ENCODE measurements at places on chromosomes 5 and 9.

- DNase-seq: no peak
Observed at GRCh38 chr5:154352960-154353548, 92.7 kb upstream of the SAP30L start.

- no peak for DNase-seq
Observed at GRCh38 chr9:86679909-86680308, 267.4 kb downstream of the GAS1 start.

GRCh38 chr5:58048185-58048925 is 411.5 kb downstream of the PLK2 start:
- DNase-seq: no peak

- DNase-seq: no peak
Observed at GRCh38 chr9:133167769-133168168, 4.1 kb upstream of the GBGT1 start.

GRCh38 chr9:124212381-124213050 is 45.2 kb upstream of the NEK6 start:
- DNase-seq: peak; percentile 60

DNA sequence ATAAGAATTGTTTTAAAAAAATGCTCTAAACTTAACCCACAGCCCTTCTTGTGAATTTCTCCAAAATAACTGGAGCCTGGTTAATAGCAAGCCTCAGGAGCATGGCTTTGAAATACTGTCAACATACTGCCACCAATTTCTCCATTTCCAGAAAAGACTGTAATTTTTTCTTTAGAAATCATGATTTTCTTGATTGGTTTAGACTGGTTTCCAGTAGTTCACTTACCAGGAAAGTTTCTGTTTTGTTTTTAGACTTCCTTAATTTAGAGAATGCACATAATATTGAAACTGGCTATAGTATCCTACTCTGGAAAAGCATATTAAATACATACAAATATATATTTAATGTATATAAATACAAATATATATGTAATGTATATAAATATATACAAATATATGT is 4.5 kb upstream of the CD274 start:
- DNase-seq: no peak

DNA sequence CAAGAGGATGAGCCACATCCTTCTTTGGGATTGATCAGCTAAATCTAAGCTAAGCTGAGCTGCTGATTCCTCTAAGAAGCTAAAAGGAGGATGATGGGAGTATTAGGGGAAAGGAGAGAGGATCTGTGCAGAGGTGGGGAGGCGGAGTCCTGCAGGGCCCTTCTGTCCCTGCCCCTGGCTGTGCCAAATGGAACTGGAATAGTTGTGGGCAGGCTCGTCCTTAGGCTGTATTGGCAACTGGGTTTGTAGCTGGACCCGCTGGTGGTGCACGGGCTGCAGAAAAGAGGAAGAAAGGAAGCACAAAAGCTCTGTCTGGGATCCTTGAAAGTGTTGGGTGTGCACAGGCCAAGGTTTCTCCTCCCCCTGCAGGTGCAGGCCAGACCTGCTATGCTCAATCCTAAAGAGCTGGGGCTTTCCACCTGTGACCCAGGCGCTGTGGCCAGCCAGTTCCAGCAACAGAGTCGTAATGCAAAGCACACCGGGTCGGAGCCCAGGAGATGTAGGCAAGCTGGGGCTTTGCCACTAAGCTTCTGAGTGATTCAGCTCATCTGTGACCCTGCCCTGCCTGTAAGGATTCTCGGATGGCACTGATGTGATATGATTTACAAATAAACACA is 9.8 kb downstream of the CLTB start:
- DNase-seq: peak; percentile 68

DNA sequence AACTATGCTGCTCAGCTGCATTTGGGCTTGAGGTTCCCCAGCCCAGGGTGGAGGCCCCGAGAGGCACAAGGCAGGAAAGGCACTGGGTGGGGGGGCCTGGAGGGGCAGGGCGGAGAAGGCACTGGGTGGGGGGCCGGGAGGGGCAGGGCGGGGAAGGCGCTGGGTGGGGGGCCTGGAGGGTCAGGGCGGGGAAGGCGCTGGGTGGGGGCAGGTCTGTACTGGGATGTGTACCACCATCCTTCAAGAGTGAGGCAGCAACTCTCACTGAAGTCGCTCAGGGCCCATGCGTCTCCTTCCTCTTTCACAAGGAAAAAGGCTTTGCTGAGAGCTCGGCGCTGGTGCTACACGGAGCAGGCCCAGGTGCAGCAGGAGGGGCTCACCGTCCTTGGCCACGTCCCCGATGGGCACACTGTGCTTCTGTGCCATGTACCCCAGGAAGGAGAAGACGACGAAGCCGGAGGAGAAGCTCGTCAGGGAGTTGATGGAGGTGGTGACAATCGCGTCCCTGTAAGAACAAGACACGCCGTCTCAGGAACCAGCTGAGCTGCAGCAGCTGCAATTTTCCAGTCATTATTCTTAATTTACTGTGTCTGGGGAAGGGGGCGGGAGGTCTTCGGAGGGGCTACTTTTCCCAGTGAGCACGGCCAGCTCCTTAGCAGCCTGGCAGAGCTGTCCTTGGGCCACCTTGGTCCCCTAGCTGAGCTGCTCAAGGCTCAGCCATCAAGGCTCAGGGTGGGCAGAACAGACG is 30.8 kb downstream of the SLC6A3 start:
- no peak for DNase-seq

- DNase-seq: no peak
Observed at GRCh38 chr5:173515526-173515925, 100.9 kb downstream of the BOD1 start.

- no peak for DNase-seq
Observed at GRCh38 chr5:172166030-172166826, 21.8 kb downstream of the STK10 start.

DNA sequence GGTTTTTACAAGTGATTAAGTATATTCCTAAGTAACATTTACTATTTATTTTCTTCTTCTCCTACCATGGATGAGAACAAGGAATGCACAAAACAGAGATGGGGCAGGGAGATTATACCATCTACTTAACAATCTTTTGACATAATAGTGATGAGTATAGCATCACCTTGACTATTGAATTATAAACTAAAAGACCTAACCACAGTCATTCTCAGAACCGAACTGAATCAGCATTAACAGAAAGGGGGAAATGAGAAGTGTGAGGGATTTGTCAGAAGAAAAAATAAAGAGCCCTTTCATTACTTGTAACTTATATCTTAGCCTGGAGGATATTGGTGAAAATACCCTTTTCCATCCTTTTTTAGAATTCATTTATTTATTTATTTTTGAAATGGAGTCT is 21.9 kb downstream of the OR2Y1 start:
- DNase-seq: no peak

GRCh38 chr9:98485706-98486105 is 223.0 kb downstream of the GABBR2 start:
- DNase-seq: no peak

GRCh38 chr9:117465706-117466105 is 50.8 kb upstream of the ASTN2 start:
- no peak for DNase-seq

DNA sequence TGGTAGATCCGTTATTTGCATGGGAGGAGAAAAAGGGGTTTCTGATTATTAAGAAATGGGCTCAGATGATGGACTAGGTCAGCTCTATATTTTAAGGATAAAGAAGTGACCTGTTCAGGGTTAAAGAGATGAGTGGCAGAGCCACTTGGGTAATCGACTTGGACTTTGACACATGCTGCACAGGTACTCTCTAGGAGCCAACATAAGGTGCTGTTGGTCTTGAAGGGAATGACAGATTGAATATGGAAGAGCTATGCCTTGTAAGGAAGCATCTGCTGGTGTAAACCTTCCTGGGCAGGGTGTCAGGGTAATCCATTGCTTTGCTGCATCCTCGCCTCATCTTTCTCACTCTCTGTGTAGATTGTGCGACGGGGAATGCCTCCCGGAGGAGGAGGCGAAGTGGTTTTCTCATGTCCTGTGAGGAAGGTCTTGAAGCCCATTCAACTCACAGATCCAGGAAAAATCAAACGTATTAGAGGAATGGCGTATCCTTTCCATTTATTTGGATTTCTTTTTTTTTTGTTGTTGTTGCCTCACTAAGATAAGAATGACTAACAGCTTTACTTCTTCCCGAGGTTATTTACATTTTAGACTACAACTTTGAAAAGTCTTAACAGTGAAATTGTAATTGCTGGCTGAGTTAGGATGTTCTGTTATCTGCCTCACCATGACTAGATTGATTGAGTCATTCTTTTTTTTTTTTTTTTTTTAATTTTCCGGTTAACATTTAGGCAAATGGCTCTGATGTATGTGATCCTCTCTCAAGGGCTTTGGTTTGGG is 41.2 kb downstream of the RCL1 start:
- DNase-seq: no peak

DNA sequence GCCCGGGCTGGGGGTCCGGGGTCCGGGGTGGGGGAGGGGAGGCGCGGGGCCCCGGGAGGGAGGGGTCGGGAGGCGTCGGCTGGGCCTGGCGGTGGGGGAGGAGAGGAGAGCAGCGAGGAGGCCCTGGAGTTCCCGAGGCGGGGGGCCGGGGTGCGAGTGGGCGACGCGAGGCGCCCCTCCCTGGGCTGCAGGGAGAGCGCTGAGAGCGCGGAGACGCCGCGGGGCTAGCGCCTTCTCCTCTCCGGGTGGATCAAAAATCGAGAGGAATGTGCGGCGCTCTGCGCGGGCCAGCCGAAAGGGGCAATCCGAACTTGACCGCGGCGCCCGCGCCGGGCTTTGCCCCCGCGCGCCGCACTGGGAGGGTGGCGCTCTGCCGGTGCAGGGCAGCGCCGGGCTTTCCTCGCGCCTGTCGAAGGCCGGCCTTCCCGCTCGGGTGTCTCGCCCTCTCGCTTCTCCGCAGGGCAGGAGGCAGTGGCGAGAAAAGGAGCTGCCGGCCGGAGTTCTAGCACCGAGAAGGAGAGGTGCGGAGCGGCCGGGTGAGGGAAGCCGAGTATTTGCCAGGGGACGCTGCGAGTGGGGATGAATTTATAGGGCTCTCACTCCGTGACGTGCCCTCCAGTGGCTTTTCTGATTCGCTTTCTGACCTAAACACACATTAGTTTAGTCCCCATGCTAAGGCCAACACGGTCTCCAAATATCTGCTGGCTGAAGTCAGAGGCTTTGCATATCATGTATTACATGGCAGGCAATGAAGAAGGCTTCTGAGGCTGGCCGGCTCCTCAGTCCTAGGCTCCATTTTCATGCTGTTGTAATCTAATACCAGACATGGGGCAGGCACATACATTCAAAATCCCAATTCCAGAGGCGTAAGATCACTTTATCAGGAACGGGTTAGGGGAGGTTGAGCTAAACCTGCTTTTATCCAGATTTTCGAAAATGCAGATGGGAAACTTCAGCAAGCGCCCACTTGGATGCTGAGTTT is 503 bp upstream of the GDNF start:
- DNase-seq: no peak

- DNase-seq: no peak
Observed at GRCh38 chr5:59423021-59423420, 470.5 kb downstream of the PDE4D start.

DNA sequence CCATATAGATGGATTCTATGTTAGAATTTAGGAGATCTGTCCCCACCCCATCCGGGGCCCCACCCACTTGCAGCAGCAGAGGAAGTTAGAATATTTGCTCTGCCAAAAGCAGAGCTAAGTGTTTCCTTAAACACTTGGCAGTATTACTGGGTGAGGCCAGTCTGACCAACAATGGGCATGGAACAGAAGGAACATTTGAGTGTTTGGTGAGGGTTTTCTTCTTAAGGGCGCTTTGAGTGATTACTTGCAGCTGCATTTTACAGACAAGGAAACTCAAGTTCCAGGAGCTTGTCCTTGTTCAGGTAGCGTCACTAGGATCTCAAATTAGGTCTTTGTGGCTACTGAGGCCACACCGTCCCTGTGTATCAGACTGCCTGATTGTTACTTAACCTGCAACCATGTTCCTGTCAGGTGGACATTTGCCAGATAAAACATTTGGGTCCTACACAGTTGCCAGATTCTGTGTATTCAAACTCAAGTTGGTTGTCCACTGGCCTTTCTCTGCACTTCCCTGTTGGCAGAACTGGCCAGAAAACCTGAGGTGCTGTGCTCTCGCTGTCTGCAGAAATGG is 59.3 kb downstream of the SLC46A2 start:
- DNase-seq: peak; percentile 86

- DNase-seq: no peak
Observed at GRCh38 chr9:85900504-85901201, 40.3 kb upstream of the NAA35 start.

GRCh38 chr5:95699337-95699736 is 16.5 kb upstream of the SPATA9 start:
- DNase-seq: no peak

- DNase-seq: no peak
Observed at GRCh38 chr5:45796959-45797553, 100.9 kb upstream of the HCN1 start.

DNA sequence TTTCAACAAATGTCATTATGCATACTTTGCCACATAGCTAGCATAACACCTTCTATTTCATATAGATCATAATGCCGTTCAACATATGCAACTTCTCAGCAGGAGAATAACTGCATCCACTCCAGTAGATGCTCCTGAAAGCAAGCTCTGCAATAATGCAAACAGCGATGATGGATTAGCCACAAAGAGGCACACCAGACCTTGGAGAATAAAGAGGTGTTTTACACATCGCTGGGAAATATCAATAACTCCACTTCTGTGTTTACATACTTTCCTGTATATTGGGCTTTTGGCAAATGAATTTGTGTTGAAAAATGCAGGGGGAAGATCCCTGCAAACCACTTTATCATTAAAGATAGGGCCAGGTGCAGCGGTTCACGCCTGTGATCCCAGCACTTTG is 271.5 kb upstream of the PANK3 start:
- no peak for DNase-seq

All from lower leg skin (tissue), 4 donors.